A673 (cell line): ENCODE measurements at places on chromosomes 7 and 10. TPM values are rescaled to one million over a fixed set of nuclear protein-coding genes. Genes with fewer than 3 reads are reported as not detected.

FKBP9 gene
- total RNA-seq = 28.6 and 39.1 TPM in 2 replicates

CAV2 gene
- total RNA-seq = 265 and 286 TPM in 2 replicates

NAT16 gene
- not detected in 2 replicates for total RNA-seq

NCAPG2 gene
- total RNA-seq = 127 and 129 TPM in 2 replicates

ERVW-1 gene
- total RNA-seq = not detected in 2 replicates

WDR86 gene
- total RNA-seq = 0.86 and 1.9 TPM in 2 replicates

OR2A42 gene
- total RNA-seq = 0.21 and 0.37 TPM in 2 replicates

CLDN3 gene
- total RNA-seq = not detected in 2 replicates

RSPH10B gene
- 0.41 and 1.0 TPM in 2 replicates for total RNA-seq

COPS6 gene
- total RNA-seq = 155 and 166 TPM in 2 replicates

TMEM213 gene
- total RNA-seq = not detected in 2 replicates

CHRM2 gene
- 4.6 and 4.8 TPM in 2 replicates for total RNA-seq

CLRN3 gene
- not detected in 2 replicates for total RNA-seq

INA gene
- total RNA-seq = 14.1 and 16.2 TPM in 2 replicates

TMEM139 gene
- not detected in 2 replicates for total RNA-seq

EPHA1 gene
- total RNA-seq = 1.2 and 1.7 TPM in 2 replicates

CRPPA gene
- 0.15 and 0.21 TPM in 2 replicates for total RNA-seq

GSAP gene
- 0.15 TPM in 2 replicates for total RNA-seq

IL6 gene
- total RNA-seq = not detected in 2 replicates

SLC18A3 gene
- 0.28 and 0.30 TPM in 2 replicates for total RNA-seq

HOXA4 gene
- not detected in 2 replicates for total RNA-seq

CFAP70 gene
- 0.06 and 0.13 TPM in 2 replicates for total RNA-seq

TMEM176A gene
- 2.3 and 2.9 TPM in 2 replicates for total RNA-seq

MMP21 gene
- not detected in 2 replicates for total RNA-seq

NYAP1 gene
- 1.3 and 3.2 TPM in 2 replicates for total RNA-seq

CPEB3 gene
- total RNA-seq = 1.1 and 1.4 TPM in 2 replicates

CYP3A5 gene
- 9.1 and 9.9 TPM in 2 replicates for total RNA-seq

CDNF gene
- 0.34 and 0.83 TPM in 2 replicates for total RNA-seq

LRRD1 gene
- 0.11 TPM in 1 of 2 replicates, not detected in the other for total RNA-seq

NEURL1 gene
- 0.50 and 0.52 TPM in 2 replicates for total RNA-seq

PNLIPRP1 gene
- not detected in 2 replicates for total RNA-seq

LRRC17 gene
- 9.2 and 10.0 TPM in 2 replicates for total RNA-seq

ACSL5 gene
- total RNA-seq = 0.37 and 1.0 TPM in 2 replicates

LOXL4 gene
- 0.11 TPM in 1 of 2 replicates, not detected in the other for total RNA-seq

NDUFB8 gene
- total RNA-seq = 293 and 297 TPM in 2 replicates

AGAP5 gene
- total RNA-seq = 5.7 and 6.4 TPM in 2 replicates

FAM204A gene
- total RNA-seq = 85.2 and 103 TPM in 2 replicates

PKD1L1 gene
- not detected in 2 replicates for total RNA-seq

PIK3CG gene
- 13.4 and 13.7 TPM in 2 replicates for total RNA-seq

GPR26 gene
- total RNA-seq = not detected in 2 replicates

BCCIP gene
- 95.9 and 113 TPM in 2 replicates for total RNA-seq

CALML3 gene
- total RNA-seq = not detected in 2 replicates
